ENCODE measurements at places on chromosomes 7 and 10.

DNA sequence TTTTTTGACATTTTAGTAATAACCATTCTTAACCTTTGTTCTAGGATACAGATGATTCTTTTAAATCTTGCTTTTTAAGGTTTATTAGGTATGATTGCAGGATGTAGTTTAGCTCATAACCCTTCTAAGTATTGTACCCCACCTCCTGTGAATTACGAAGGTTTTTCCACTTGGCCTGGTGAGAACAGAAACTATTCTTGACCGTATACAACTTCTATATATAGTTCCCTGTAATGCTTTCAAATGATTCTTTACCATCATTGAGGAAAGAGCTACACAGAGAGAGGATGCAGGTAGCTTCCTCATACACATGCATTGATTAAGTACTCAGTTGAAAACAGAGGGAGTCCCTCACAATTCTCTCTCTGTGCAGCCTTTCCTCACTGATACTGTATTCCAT lies 86.3 kb downstream of the PALS2 start:
- DNase-seq = no peak

DNA sequence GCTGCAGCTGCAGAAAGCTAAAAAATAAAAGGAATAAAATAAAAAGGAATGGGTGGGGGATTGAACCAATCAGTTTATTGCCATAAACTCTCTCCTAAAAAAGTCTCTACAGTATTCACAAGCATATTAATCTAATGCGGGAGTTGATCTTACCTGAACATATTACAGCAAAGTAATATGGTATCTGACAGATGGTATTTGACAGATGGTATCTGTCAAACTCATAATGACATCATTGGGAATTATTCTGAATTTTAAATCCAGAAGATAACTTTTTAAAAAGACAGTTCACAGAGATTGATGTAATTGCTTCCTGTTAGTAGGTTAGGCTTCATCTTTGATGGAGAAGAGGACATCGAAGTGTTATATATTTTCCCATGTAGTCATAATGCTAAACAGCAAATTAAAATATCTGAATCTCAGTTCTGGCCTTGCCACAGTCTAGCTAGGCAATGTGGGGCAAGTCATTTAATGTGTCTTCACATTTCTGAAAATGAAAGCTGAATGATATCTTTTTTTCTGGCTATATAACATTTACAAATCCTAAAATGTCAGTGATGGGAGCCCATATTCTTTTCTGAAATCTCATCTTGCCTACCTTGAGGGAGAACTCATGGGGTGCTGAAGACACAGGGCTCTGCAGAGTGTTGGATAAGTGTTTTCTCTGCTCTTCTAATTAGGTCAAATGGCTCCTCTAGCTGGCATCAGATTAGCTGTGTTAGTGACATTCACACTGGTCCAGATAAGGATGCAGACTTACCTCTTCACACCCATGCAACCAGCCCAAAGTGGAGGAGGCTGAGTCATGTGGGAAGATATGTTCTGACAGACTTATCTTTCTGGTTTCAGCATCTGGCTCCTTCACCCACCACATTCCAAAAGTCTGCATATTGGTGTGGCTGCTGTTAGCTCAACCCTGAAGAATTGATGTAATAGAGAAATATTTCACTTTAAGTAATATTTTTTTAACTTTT lies 2.1 kb upstream of the LIPM start:
- no peak for DNase-seq

DNA sequence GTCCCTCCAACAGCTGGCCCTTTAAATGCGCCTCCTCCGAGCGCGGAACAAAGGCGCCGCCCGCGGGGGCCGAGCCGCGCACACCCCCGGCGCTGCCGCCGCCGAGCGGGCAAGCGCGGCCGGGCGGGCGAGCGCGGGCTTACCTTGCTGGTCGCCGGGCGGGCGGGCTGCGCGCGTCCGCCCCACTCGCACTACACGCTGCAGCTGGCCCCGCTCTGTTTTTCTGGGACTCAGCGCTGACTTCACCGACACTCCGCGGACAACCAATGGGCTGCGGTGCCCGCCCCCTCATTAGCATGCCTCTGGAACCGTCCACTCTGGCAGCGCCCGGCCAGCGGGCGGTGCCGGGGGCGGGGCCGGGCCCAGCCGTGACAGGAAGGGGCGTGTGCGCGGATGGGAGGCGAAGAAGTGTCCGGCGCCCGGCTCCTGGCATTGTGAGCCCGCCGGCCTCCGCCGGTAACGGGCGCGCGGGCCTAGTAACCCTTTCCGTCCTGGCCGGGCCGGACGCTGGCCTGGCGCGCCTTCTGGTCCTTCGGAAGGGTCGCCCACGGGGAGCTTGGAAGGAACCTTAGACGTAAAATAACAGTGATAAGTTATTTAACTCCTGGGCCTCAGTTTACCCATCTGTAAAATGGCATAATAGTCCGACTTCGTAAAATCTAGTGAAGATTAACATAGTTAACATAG lies at the start of gene SORBS1:
Gene SORBS1, minus strand, starts transcription at position 195 of the 687 bp plus-strand sequence. CDS start 120,236 bp downstream, outside the sequence.
- peak; percentile 95 for DNase-seq

DNA sequence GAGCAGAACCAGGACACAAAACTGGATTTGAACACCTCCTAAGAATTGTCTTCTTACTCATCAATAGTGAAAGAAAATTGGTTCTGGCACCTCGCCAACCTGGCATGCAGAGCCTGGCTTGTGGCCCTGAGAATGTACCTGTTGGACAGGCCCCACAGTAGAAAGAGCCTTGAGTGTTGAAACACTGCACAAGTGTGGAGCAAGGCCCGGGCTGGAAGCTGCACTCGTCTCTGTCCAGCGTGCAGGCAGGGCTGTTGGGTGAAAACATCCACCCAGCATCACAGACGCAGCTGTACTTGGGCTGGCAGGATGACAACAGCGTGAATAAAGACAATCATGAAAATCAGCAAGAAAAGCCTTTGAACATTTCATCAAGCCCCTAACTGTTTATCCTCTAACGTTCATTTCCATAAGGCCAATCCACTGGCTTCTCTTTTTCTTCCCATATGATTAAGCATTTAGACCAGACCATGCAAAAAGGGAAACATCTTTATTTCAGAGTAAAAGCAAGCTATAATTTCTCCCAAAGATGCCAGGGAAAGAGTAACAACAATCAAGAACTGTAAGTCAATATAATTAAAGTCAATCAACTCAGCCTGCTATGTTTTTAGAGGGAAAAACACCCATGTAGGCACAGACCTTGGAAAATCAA lies 15.6 kb downstream of the CUBN start:
- DNase-seq = no peak

DNA sequence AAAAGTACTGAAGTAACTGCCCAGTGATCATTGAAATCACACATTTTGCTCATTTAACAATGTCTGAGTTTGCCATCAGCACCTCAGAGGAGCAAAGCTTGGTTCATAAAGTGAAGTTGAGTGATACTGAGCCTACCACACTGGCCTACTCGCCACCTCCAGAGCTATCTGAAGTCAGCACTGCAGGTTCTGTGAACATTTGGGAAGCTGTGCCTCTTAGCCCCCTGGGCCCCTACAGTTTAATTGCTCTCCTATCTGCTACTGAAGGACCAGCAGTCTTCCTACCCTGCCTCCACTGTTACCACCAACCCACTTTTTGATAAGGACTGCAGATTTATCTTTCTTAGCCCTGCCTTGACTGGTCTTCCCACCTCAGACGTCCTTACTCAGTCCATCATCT lies 2.0 kb upstream of the SEMA4G start:
- DNase-seq = no peak

- DNase-seq = no peak
These were observed 129.2 kb downstream of the KCND2 start for GRCh38 chr7:120402079-120402767.

- no peak for DNase-seq
These were observed 554.2 kb downstream of the TCERG1L start for GRCh38 chr10:130757271-130757670.

GRCh38 chr10:110617425-110618229 lies 26.5 kb upstream of the RBM20 start:
- DNase-seq = no peak

DNA sequence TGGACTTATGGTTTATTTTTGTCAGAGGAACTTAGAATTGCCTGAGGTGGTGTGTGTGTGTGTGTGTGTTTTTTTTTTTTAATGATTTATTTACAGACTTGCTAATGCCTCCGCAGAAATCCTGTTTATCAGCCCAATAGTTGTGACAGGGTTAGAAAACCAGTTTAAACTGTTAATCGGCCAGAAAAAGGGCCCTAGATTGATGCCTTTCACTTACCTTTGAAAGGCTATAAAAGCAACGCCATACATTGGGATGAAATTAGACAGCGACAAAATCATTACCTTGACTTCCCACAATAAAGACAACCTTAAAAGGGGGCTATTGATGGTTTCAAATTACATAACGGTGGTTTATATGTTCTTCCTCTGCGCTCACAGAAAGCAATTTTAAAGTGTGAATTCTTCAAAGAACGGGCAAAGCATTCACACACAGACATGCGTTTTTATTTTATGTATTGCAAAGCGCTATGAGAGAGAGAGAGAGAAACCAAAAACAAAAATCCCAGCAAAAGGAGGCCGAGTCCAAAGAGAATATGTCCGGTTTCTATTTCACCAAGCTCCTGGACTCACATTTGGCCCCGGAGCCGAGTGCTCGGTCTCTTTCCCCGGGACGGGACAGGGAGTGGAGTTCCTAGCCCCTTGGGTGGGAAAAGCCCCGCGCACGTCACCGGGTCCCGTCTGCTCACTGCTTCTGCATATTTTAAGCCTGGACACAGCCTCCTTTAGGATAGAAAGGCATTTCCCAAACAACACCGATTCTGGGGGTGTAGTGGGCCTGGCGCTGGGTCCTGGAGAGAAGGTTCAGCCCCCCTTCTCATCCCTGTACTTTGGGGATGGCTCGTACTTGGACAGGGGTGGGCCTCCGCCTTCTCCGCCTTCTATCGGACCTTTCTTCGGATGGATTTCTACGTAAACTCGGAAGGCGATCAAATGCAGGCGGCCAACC lies 26.8 kb upstream of the VAX1 start:
- DNase-seq = no peak

GRCh38 chr7:102823390-102824119 lies 74.8 kb downstream of the FAM185A start:
- DNase-seq = no peak

GRCh38 chr10:24847112-24848070 lies 105.0 kb downstream of the PRTFDC1 start:
- no peak for DNase-seq

Measured in NCI-H460 (cell line).